ENCODE measurements at places on chromosomes 16 and 17.

DNA sequence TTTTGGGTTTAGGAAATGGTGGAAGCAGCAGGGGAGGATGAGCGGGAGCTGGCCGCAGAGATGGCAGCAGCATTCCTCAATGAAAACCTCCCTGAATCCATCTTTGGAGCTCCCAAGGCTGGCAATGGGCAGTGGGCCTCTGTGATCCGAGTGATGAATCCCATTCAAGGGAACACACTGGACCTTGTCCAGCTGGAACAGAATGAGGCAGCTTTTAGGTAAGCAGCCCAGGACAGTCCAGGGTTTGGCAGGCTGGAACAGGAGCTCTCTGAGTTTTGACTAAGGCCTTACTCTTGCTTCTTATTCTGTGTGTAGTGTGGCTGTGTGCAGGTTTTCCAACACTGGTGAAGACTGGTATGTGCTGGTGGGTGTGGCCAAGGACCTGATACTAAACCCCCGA, 41.4 kb downstream of the SF3B3 start:
- no peaks in the 10 kb centered on the region for H3K27me3 ChIP-seq
- H3K27ac ChIP-seq = no peak overlapping the region
- peaks cover 96% of the 10 kb centered on the region for H3K36me3 ChIP-seq
- no peak for DNase-seq
- no peaks in the 10 kb centered on the region for H3K4me1 ChIP-seq
- no peak overlapping the region for H3K4me3 ChIP-seq

DNA sequence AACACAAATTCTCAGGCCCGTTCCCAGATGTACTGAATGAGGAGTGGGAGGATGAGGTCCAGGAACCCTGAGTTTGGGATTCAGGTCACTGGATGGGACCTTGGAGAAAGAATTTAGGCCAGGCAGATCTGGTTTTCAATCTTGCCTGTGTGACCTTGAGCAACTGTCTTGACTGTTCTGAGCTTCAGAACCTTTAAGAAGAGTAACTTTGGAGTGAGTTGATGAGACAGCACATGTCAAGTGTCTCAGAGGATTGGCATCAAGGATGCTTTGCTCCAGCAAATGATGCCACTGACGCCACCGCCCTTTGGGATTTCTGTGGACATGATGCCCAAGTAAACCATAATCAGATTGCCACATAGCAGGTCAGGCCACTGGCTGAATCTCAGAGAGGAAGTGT, 56.2 kb upstream of the DNAJA2 start:
- H3K27ac ChIP-seq = no peak overlapping the region
- DNase-seq = no peak
- no peak overlapping the region for H3K4me3 ChIP-seq

- no peaks in the 10 kb centered on the region for H3K4me1 ChIP-seq
- DNase-seq = no peak
- H3K36me3 ChIP-seq = no peaks in the 10 kb centered on the region
- no peaks in the 10 kb centered on the region for H3K27me3 ChIP-seq
These were observed 41.1 kb downstream of the C16orf78 start for GRCh38 chr16:49414671-49415070.

- H3K27me3 ChIP-seq = no peaks in the 10 kb centered on the region
- peaks cover 13% of the 10 kb centered on the region for H3K36me3 ChIP-seq
These were observed 835 bp downstream of the NME4 start for GRCh38 chr16:397736-398332.

GRCh38 chr17:2593821-2594721, 617 bp downstream of the PAFAH1B1 start:
- no peaks in the 10 kb centered on the region for H3K36me3 ChIP-seq
- no peaks in the 10 kb centered on the region for H3K27me3 ChIP-seq
- peak; percentile 91 for DNase-seq
- peaks cover 16% of the 10 kb centered on the region for H3K4me1 ChIP-seq
- H3K4me3 ChIP-seq = peak overlapping the region; percentile 91

DNA sequence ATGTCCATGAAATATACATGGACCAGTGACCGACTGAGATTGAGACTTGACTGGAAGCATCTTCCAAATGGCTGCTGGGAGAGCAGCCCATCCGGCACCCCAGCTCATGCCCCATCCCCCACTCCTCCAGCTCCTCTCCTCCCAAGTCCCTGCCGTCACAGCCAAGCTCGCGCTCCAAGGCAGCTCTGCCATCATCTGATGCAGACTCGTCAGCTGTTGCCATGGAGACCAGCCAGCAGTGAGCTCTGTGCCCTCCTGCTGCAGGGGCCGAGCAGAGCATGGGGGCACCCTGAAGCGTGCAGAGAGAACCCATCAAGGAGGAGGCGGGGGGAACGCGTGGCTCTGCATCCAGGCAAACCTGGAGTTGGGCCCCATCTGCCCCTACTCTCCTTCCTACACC, 74.5 kb upstream of the TNRC6C start:
- H3K27me3 ChIP-seq = peaks cover 35% of the 10 kb centered on the region
- H3K27ac ChIP-seq = no peak overlapping the region
- peak; percentile 29 for DNase-seq
- no peaks in the 10 kb centered on the region for H3K36me3 ChIP-seq

DNA sequence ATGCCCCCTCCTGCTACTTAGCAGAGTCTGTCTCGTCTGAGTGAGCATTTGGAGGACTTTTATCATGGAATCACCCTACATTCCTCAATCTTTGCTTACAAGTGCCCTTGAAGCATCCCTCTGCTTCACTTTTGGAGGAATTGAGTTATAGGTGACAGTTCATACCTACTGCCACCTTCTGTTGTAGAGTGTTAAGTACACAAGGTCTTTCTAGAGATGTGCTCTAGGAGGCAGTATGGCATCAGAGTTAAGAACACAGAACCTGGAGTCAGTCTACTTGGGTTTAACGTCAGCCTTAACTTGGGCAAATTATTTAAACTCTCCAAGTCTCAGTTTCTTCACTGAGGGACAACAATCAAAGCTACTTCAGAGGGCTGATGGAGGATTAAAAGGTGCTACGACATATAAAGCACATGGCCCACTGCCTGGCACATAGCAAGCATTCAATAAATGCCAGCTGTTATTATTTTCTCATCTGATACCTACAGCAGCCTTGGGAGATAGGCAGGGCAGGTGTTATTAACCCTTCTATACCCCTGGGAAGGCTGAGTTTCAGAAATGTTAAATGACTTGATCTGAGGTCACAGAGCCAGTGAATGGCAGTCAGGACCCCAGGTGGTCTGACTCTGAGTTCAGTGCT, 62.2 kb downstream of the UTP18 start:
- no peaks in the 10 kb centered on the region for H3K27me3 ChIP-seq
- H3K27ac ChIP-seq = no peak overlapping the region
- no peaks in the 10 kb centered on the region for H3K36me3 ChIP-seq
- no peak overlapping the region for H3K4me3 ChIP-seq

GRCh38 chr16:17520561-17520960, 49.8 kb upstream of the XYLT1 start:
- no peaks in the 10 kb centered on the region for H3K36me3 ChIP-seq
- H3K4me1 ChIP-seq = no peaks in the 10 kb centered on the region
- no peak for DNase-seq
- H3K27me3 ChIP-seq = peaks cover 5% of the 10 kb centered on the region
- no peak overlapping the region for H3K27ac ChIP-seq

GRCh38 chr17:41492771-41493170, 3.1 kb upstream of the KRT36 start:
- no peak overlapping the region for H3K27ac ChIP-seq
- peak; percentile 33 for DNase-seq
- H3K36me3 ChIP-seq = no peaks in the 10 kb centered on the region
- no peak overlapping the region for H3K4me3 ChIP-seq

GRCh38 chr17:80498242-80498919, 22.0 kb upstream of the NPTX1 start:
- no peak for DNase-seq
- peaks cover 50% of the 10 kb centered on the region for H3K27me3 ChIP-seq
- no peaks in the 10 kb centered on the region for H3K36me3 ChIP-seq
- H3K27ac ChIP-seq = no peak overlapping the region
- no peak overlapping the region for H3K4me3 ChIP-seq
- no peaks in the 10 kb centered on the region for H3K4me1 ChIP-seq

- peak; percentile 82 for DNase-seq
- peaks cover 6% of the 10 kb centered on the region for H3K36me3 ChIP-seq
- H3K4me3 ChIP-seq = no peak overlapping the region
- H3K4me1 ChIP-seq = no peaks in the 10 kb centered on the region
These were observed 7.8 kb downstream of the PIGS start for GRCh38 chr17:28563475-28563874.

DNA sequence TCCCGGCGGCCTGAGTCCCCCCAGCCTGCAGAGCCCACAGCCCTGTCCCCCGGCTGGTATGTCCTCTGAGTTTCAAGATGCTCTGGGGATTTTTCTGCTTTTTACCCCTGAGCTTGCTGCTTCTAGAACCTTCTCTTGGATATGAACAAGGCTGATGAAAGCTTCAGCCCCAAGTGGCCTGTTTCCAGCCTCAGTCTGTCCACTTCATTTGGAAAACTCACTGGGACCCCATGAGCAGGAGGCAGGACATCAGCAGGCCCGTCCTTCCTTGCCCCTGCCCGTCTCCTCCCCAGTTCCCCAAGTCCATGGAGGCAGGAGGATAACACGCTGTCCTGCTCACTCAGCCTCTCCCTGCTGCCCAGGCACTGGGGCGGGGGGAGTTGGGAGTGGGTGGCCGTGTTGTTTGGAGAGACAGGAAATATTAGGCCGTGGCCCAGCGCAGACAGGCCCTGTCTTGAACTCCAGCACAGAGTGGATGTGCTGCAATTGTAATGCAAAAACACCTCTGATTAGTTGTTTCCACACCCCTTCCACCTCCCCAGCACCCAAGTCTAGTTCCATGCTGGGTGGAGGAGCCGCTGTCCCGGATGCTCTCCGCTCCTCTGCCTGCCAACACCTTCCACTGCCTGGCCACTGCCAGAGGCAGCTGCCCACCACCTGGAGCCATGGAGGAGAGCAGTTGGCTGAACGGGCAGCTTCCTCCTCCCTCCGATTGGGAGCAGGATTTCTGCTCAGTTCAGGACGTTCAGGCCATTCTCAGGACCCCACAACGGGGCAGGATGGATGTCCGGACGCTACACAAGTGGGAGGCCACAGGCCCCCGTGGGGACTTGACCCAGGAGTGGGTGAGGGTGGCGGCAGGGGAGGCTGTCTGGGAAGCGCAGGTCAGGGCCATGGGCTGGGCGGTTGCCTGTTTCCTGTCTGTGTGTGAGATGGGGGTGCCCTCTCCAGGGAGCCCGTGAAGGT, 216.9 kb upstream of the GSE1 start:
- no peak for DNase-seq
- no peaks in the 10 kb centered on the region for H3K27me3 ChIP-seq
- H3K36me3 ChIP-seq = no peaks in the 10 kb centered on the region
- H3K27ac ChIP-seq = no peak overlapping the region
- H3K4me3 ChIP-seq = no peak overlapping the region

GRCh38 chr17:35243561-35244340, 879 bp downstream of the SLFN5 start:
- peak; percentile 63 for DNase-seq
- peaks cover 18% of the 10 kb centered on the region for H3K4me1 ChIP-seq
- H3K27ac ChIP-seq = peak overlapping the region; percentile 92
- no peaks in the 10 kb centered on the region for H3K36me3 ChIP-seq
- H3K4me3 ChIP-seq = peak overlapping the region; percentile 63

GRCh38 chr17:45092911-45093430, 31.9 kb downstream of the NMT1 start:
- peak; percentile 98 for DNase-seq
- peaks cover 63% of the 10 kb centered on the region for H3K36me3 ChIP-seq
- H3K27ac ChIP-seq = no peak overlapping the region
- H3K27me3 ChIP-seq = no peaks in the 10 kb centered on the region

DNA sequence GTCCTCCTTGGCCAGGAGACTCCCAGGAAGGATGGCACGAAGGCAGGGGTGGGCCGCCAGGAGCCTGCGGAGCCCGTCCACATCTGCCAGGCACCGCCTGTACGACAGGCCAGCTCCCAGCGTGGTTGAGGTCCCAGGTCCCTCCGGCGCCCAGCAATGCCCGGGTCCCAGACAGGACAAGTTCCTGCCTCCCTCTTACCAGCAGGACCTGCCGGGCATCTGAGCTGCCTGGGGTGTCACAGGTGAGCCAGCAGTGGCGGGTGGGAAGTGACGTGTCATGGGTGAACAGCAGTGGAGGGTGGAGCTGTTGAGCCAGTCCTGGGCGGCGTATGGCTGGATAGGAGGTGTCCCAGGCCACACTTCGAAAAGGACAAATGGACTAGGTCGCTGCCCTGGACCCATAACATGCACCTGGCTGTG, 15.7 kb upstream of the BAHCC1 start:
- H3K36me3 ChIP-seq = no peaks in the 10 kb centered on the region
- DNase-seq = no peak

- H3K4me3 ChIP-seq = no peak overlapping the region
- no peaks in the 10 kb centered on the region for H3K27me3 ChIP-seq
- no peaks in the 10 kb centered on the region for H3K4me1 ChIP-seq
- no peak for DNase-seq
These were observed 599 bp downstream of the RNF112 start for GRCh38 chr17:19411631-19412030.

GRCh38 chr17:73325527-73325842, 13.7 kb upstream of the CDC42EP4 start:
- no peak overlapping the region for H3K4me3 ChIP-seq
- no peaks in the 10 kb centered on the region for H3K27me3 ChIP-seq
- no peaks in the 10 kb centered on the region for H3K36me3 ChIP-seq
- H3K27ac ChIP-seq = no peak overlapping the region
- H3K4me1 ChIP-seq = peaks cover 14% of the 10 kb centered on the region

- H3K27ac ChIP-seq = no peak overlapping the region
- H3K27me3 ChIP-seq = no peaks in the 10 kb centered on the region
- DNase-seq = no peak
- no peaks in the 10 kb centered on the region for H3K36me3 ChIP-seq
- H3K4me3 ChIP-seq = no peak overlapping the region
These were observed 5.4 kb upstream of the PNPO start for GRCh38 chr17:47935961-47936360.
